ENCODE measurements at places on chromosomes 16 and 17.
A peak's percentile ranks its signal among the peaks of the same experiment; 100 is the strongest.

GRCh38 chr16:63461248-63461841, 1425.1 kb upstream of the CDH8 start:
- DNase-seq: no peak

DNA sequence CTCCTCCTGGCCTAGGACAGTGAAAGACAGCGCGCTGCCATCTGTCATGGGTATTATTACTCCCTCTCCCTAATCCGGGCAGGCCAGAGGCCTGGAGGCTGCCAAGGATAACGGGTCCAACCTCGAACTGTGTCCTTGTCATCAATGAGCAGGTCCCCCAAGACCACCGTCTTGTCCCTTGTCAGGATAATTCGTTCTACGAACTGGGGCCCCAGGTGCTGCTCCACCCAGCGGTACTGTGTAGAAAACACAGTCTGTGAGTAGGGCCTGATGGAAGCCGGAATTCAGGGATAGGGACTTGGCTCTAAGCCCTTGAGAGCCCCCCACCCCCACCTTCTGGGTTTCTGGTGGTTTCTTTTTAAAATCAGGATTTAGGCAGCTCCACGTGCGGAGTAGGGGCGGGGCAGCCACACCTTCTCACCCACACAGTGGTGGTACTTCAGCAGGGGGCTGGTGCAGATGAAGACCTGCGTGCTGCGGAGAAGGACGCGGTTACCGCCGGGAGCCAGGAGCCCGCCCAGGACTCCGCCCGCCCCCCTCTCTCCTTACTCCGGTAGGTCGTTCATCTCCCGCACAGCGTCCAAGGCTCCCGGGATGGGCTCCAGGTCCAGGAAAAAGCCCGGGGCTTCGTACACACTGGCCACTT, 787 bp downstream of the NT5C start:
- DNase-seq: no peak

GRCh38 chr17:16911141-16911937, 60.6 kb downstream of the TNFRSF13B start:
- no peak for DNase-seq

DNA sequence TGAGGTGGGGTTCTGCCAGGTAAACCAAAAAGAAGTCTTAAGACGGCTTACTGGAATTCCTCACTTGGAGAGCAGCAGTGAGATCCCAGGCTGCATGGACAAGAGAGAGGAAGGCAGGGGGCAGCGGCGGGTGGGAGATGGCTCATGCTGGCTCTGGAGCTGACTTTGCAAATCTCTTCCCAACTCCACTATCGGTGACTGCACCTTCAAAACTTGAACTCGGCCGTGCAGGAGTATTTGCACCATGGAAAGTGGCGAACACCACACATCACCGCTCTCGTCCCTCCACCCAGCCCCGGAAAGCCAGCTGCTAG, 16.7 kb downstream of the CA5A start:
- DNase-seq: no peak

DNA sequence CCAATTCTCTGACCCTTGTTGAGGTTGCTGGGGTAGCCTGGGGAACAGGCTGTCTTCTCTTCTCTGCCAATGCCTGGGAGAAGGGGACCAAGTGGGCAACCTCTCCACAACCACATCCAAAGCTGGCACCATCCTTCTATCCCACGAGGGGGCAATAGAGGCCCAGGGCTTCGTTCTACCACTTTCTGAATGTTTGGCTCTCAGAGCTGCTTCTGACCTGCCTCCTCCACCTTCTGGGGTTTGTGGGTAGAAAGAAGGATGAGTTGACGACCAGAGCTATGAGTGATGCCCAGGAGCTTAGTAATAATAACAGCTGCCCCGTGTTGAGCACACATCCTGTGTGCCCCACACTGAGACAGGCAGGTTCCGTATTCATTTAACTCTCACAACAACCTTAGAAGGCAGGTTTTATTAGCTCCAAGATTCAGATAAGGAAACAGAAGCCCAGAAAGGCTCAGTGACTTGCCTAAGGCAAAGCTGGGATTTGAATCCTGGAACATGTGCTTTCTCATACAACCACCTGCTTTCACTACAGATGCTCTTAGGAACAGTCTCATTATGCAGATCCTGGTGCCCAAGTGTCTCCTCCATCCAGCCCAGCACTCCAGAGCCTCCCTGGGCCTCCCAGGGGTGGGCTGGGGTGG, 11.1 kb downstream of the TSPOAP1 start:
- DNase-seq: peak; percentile 56

DNA sequence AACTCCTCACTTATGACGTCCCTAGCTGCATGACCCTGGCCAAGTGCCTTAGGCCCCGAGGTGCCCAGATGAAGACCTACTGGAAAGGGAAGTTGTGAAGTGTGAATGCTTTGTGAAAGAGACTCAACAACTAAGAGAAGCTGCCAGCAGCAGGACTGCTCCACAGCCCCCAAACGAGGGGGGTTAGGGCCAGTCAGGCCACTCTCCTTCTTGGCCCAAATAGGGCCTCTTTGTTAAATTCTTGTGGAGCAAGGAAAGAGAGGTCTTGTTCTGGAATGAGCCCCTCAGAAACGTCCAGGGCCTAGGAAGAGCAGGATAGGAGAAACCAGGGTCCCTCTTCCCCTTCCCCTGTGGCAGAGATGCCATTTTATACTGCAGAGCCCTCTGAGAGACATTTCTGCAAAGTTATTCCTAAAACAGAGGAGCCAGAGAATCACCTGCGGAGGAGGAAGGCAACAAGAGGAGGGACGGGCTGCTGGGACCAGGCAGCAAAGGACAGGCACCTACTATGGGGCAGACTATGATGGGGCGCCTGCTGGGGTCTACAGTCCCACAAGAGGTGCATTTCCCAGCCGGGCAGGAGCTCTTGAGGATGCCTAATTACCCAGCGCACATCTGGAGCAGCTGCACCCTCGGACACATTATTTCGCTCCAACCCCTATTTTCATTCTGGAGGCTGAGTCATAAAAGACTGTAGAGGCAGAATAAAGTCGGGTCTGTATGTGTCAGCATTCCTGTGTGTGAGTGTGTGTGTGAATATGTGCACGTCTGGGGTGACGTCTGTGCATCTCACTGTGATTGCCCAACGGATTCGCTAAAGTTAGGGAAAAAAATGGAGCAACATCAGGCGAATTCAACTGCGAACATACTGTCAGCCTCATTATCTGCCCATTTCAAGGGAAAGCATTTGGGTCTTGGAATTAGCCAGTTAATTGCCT, 11.4 kb upstream of the HOXB9 start:
- no peak for DNase-seq

DNA sequence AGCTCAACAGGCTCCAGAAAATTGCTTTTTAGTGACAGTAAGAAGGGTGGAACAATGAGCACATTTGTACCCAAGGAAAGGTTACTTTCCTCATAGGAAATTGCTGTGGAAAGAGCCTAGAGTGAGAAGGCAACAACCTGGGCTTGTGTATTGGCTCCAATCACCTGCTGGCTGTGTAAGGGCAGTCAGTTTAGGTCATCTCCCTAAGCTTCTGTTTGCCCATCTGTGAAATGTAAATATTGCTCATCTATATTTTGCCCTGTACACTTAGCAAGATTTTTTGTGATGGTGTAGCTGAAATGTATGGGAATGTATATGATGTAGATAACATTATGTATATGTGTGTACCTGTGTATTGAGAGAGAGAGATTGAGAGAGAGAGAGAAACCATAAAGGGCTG, 225.2 kb upstream of the MPHOSPH6 start:
- DNase-seq: no peak

GRCh38 chr17:42980766-42981397, 517 bp downstream of the RUNDC1 start:
- DNase-seq: peak; percentile 33

- no peak for DNase-seq
Observed at GRCh38 chr17:59149051-59149450, 5.9 kb downstream of the SKA2 start.

- DNase-seq: no peak
Observed at GRCh38 chr17:49730785-49731434, 23.1 kb upstream of the SLC35B1 start.

GRCh38 chr17:896953-897661, 82.5 kb downstream of the NXN start:
- no peak for DNase-seq

- no peak for DNase-seq
Observed at GRCh38 chr16:85585711-85586110, 27.4 kb upstream of the GSE1 start.

GRCh38 chr17:6667516-6667915, 16.0 kb downstream of the C17orf100 start:
- no peak for DNase-seq

DNA sequence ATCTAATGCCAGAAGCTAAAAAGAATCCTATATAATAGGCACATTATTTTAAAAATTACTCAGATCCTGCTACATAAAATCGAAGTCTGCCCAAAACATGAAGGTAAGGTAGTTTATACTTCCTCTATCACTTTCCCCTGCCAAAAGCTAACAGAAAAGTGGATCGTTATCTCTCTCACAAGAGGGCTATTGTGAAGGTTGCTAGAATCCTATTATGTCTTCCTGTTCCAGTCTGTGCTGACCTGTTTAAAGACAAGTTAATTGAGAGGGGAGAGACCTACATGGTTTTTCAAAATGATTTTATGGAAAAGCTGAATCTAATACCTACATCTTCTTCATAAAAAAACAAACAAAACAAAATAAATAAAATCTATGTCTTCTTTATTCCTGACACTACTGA, 1410.9 kb upstream of the CDH8 start:
- no peak for DNase-seq

DNA sequence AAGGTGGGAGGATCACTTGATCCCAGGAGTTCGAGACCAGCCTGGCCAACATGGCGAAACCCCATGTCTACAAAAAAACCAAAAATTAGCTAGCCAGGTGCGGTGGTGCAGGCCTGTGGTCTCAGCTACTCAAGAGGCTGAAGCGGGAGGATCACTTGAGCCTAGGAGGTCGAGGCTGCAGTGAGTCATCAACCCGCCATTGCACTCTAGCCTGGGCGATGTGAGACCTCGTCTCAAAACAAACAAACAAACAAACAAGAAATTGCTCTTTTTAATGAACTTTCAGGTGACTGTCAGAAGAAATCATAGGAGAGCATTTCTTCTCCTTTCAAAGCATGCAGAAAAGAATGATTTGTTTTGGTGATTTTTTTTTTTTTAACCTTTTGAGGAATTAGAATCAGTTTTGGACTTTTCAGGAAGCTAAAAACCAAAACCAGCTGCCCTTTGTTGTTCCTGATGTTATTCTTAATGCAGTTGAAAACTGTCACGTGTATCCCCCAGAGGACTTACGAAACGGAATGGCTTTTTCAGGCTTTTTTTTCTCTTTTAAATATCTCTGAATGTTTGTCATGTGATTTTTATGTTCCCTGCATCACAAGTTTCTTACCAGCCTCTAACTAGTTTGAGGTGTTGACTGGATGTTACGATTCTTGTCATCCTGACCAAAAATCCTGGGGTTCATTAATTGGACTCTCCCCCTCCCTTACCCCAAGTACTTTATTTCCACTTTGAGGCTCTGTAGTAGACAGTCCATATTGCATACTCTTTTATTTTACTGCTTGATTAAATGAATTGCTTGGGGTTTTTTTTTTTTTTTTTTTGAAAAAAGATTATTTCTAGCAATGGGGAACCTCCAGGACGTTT, 34.1 kb downstream of the SNX29 start:
- DNase-seq: no peak

GRCh38 chr17:34998205-34998604, 17.9 kb downstream of the LIG3 start:
- DNase-seq: peak; percentile 68

DNA sequence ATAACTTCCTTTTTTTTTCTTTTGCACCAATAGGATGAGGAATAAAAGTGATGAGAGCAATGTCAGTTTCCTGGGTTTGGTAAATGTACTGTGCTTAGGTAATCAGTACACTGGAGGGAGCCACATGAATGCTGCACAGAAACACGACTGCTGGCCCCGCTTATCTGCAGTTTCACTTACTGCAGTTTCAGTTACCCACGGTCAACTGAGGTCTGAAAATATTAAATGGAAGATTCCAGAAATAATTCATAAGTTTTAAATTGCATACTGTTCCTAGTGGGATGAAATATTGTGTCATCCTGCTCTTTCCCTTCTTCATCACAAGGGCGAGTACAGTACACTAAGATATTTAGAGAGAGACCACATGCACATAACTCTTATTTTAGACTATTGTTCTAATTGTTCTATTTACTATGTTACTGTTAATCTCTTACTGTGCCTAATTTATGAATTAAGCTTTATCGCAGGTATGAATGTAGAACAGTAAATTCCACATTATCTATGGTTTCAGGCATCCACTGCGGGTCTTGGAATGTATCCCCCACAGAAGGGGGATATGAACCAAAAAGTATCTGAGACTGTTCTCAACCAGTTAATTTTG, 6.4 kb upstream of the LGALS3BP start:
- no peak for DNase-seq

DNA sequence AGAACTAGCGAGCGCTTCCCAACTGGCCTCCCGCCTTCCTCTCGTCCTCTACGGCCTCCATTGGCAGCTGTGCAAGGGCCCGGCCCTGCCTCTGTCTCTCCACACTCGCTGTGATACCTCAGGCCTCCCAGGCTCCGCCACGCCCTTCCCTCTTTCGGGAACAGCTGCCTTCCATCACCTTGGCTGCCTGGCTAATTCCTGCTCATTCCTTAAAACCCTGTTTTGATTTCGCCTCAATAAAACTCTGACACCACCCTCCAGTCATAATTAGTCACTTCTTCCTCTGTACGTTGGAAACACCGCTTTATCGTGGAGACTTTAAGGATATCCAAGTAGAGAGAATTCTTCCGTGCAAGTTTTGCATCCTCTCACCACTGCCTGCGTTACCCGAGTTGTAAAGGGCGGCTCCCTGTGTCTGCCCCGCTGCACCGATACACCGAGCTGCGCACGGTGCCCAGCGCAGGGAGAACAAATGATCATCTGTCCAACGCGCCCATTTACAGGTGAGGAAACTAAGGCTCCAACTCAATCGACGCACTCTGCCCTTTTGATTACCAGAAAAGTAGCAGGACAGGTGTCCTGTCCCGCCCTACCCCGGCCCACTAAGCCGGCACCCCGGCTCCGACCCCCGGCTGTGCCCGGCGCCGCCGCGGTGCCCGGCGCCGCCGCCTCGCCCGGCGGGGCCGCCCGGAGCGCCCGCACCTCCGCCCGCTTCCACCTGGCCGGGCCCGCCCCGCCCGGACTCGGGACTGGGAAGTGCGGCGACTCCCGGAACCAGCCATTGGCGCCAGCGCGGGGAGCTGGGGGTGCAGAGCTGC, 139.7 kb downstream of the SEC14L1 start:
- DNase-seq: no peak

DNA sequence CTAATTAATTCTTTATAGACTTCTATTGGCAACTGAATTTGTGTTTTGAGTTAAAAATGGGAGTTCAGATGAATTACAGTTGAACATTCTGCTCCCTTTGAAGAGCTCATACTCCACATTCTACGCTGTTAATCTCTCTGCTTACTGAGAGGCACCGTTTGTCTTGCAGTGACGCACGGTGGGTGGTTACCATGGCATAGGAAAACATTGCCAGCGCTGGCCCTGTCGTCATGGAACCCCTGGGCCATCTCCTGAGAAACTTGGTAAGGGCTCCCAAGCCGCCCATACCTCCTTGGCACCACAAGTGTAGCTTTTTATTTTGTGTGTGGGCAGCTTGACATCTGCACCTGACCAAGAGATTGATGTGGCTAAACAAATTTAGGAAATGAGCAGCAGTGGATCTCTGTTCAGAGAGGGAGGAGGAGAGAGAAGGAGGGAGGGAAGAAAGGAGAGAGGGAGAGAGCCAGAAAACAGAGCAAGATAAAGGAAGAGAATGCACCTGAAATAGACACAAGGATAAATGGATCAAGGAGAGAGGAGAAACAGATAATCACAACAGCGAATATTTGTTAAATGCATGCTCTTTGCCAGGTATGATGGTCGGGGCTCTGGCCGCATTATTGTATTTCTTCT, 398.5 kb downstream of the HAPSTR1 start:
- no peak for DNase-seq

GRCh38 chr17:42774066-42774745, 957 bp downstream of the VPS25 start:
- no peak for DNase-seq
